ENCODE measurements at places on chromosomes 3 and 15.

DNA sequence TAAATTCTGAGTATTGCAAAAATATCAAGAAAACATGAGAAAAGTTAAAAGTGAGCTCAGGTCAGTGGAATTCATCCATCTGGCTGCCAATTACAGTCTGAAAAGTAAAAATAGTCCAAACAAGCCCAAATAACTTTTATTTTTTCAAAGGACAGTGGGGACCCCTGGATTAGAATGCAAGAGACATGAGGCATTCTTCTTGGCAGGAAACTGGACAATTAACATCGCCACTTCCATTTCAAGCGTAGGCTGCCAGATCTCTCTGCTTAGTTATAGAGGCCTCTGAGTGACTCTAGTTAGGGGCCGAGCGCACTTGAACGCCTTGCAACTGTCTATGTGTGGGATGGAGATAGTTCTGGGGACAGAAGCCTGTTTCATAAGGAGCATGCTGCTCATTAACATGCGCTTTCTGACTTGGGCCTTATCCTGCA is 189.1 kb downstream of the GHSR start:
- DNase-seq, result no peak

GRCh38 chr3:149701977-149702350 is 44.1 kb upstream of the WWTR1 start:
- DNase-seq, result no peak

GRCh38 chr15:60553163-60553562 is 74.2 kb upstream of the ICE2 start:
- DNase-seq, result no peak

DNA sequence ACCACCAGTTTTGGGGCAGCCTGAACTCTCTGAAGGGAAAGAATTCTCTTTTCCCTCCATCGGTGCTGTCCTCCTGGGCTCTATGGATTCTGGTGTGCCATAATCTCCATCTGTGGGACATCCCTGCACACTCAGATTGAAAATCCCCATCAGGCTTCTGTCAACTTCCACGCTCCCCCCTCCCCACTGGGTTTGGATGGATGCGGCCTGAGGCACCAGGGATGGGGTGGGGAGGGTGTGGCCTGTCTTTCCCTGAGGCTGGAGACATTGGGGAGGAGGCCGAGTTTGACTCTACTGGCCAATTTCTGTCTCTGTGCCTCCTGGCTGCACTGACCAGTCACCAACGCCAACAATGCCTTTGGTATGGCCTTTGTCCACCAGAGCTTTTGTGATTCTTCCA is 16.3 kb upstream of the FBLN2 start:
- DNase-seq, result peak; percentile 69

DNA sequence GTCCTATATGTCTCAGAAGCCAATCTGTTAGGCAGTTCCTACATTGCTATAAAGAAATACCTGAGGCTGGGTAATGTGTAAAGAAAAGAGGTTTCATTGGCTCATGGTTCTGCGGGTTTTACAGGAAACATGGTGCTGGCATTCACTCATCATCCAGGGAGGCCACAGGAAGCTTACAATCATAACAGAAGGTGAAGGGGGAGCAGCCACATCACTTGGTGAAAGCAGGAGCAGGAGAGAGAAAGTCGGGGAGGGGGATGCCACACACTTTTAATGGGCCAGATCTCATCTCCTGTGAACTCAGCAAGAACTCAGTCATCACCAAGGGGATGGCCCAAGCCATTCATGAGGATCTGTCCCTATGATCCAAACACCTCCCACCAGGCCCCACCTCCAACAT is 9.1 kb downstream of the SLC49A4 start:
- no peak for DNase-seq

- no peak for DNase-seq
Observed at GRCh38 chr3:168984872-168985271, 678.6 kb downstream of the MECOM start.

DNA sequence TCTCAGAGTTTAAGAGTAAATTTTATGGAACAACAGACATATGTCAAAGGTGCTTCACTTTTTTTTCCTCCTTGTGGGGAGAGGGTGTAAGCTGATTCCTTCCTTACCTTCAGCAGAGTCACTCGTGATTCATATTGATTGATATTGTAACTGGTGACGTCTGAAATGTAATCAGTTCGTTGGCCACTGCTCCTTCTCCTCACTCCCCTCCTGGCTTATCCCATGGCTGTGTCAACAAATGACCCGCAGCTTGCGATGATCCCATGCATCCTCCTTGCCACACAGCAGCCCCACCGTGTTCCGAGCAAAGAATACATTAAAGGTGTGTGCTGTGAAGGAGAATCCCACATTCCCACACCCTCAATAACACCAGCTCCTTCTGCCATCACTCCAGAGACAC is 7.3 kb downstream of the MGLL start:
- no peak for DNase-seq

- DNase-seq, result no peak
Observed at GRCh38 chr15:63056829-63057228, 14.3 kb downstream of the TPM1 start.

DNA sequence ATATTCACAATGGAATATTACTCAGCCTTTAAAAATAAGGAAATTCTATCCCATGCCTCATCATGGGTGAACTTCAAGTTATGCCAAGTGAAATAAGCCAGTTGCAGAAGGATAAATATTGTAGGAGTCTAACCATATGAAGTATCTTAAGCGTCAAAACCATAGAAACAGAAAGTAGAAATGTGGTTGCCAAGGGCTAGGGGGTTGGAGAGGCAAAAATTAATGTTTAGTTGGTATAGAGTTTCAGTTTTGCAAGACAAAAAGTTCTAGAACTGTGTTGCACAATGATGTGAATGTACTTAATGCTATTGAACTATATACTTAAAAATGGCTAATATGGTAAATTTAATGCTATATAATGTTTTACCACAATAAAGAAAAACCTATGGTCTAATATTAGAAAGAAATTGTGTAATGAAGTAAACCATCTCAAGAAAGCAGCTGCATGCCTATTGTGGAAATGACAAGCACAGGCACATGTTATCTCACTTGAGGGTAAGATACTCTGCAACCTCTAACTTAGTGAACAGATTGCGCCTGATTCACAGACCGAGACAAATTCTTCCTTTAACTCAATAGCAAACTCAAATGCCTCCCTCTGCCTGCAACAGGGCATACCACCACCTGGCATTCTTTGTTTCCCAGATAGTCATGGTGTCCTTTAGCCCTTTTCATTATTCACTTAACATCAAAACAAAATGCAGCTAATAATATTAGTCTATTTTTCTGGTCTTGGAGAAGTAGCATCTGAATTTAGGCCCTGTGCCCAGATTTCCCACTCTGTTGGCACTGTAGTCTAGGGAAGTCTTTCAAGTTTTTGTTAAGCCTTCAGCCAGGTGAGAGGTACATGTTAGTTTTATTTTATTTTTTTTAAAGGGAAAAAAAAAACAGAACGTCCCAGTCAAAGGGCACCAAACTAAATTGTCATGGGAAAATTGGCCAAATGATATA is 80.2 kb upstream of the ACP3 start:
- no peak for DNase-seq

DNA sequence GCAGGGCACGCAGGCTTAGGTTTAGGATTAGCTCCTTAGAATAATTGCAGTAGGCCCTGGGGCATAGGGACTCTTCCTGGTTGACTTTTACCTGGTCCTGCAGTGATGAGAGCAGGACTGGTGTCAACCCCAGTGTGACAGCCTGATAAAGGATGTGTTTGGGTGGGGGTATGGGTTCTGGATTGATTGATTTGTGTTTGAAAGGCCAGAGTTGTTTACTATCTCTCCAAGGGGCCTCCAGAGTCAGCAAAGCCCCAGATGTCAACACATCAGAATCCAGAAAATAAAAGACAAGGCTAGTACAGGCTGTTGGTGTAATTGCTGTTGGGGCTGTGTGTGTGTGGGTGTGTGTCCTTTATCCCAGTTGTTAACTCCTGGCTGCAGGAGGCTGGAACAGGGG is 122.3 kb downstream of the CHRNA7 start:
- no peak for DNase-seq

GRCh38 chr15:72961346-72961745 is 90.9 kb upstream of the NEO1 start:
- DNase-seq, result no peak

DNA sequence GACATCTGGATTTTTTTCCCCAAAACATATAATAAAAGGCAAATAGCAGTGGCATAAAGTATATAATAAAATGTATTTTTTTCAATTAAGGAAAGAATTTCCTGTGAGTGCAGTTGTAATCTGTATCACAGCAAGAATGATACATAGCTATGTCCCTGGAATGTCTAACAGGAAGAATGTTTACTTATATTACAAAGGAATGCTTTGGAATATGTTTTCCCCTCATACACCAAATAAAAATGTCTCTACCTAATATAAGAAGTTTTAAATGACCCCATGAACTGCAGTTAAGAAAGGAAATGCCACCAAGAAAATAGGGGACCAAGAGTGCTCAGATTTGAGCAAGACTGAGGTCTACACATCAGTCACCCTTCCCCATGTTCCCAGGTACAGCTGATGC is 38.0 kb upstream of the ATP11B start:
- no peak for DNase-seq

- no peak for DNase-seq
Observed at GRCh38 chr3:54014067-54014466, 108.3 kb upstream of the CACNA2D3 start.

- DNase-seq, result no peak
Observed at GRCh38 chr3:185657211-185657610, 71.1 kb downstream of the SENP2 start.

DNA sequence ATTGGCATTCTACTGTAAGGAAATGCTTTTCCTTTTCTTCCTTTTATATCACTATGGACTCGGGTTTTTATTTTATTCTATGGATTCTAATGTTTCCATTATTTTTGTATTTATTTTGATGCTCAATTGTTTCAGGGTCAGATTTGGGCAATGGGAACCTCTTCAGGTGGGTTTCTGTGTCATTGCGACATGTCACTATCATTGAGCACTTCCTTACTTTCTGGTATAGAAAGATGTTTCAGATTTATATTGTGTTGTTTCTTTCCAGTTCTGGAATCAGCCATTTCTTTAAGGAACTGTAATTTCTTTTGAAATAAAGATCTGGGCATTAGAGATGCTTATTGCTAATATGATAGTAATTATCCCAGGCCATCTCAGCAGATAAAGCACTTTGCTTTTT is 21.8 kb downstream of the GALK2 start:
- no peak for DNase-seq

DNA sequence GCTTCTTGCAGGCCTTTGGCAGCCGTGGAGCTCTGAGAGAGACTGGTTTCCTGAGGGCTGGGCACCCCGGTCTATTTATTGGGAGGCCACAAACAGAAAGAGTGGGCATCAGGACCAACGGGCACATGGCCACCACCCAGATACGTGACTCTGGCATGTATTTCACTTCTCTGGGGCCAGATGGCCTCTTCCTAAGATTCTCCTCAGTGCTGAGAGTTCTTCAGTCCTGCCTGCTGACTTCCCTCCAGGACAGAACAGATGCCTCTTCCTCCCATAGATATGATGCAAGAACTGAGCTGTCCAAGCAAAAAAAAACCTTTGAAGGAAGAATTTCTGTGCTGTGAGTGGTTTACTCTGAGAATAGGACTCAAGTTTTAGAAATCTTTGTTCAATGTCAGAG is 107.7 kb downstream of the IGF2BP2 start:
- DNase-seq, result no peak

- no peak for DNase-seq
Observed at GRCh38 chr15:93048426-93048721, 40.6 kb downstream of the RGMA start.

- no peak for DNase-seq
Observed at GRCh38 chr3:10157031-10157430, 7.7 kb upstream of the IRAK2 start.

GRCh38 chr15:52417957-52418356 is 110.7 kb downstream of the MYO5A start:
- no peak for DNase-seq

DNA sequence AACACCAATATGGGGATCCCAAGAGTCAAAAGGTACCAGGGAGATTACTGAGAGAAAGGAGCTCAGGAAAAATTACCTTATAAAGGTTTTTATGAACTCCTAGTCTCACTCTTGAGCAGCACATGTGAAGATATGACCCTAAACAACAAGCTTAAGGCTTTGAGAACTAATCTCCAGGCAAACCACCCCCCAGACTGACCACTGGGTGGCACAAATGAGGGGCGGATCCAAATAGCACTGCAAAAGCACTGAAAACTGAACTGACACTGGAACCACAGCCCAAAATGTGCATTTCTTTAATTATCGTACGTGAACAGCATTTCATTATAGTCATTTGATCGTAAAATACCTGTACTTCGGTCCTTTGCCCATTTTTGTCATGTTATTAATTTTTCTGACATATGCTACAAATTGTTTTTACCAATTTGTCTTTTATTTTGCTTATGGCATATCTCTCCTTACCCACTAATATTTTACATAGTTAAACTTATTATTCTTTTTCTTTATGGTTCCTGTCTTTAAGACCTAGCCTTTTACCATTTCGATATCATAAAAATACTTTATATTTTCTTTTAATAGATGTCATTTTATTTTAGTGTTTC is 31.5 kb upstream of the TFDP2 start:
- peak; percentile 42 for DNase-seq

- DNase-seq, result no peak
Observed at GRCh38 chr15:35753486-35753885, 207.5 kb upstream of the DPH6 start.

GRCh38 chr15:73754461-73754860 is 1.3 kb upstream of the INSYN1 start:
- DNase-seq, result no peak

DNA sequence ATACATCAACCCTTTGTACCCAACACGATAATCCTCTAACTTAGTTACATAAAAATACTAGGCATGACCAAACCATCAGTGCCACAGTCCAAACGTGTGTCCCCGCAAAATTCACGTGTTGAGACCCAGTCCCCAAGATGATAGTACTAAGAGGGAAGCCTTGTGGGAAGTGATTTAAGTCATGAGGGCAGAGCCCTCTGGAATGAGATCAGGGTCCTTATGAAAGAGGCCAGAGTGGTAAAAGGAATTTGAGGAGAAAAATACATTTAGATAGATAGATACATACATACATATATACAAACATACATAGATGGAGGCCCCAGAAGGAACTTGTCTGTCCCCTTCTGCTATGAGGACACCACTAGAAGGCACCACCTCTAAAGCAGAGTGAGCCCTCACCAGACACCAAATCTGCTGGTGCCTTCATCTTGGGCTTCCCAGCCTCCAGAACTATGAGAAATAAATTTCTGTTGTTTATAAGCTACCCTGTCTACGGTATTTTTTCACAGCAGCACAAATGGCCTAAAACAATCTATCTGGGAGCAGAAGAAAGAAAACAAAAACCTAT is 8.0 kb downstream of the TBC1D2B start:
- DNase-seq, result no peak

- DNase-seq, result no peak
Observed at GRCh38 chr15:61720197-61720704, 340.0 kb downstream of the VPS13C start.

DNA sequence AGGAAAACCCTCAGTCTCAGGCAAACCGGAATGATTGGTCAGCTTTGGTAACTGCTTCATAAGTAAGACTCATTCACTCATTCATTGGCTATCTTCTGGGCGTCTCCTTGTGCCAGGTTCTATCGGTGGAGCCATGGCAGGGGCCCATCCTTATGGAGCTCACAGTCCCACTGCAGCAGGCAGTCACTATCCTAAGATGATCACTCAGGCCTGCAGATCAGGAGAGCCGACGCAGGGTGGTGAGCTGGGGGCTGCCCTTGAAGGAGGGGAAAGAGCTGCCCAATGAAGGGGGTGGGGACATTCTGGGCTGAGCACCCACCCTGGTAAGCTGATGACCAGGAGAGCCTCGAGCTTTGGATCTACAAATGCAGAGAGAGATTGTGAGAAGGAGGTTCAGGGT is 20.5 kb upstream of the FGD5 start:
- DNase-seq, result no peak

Measured in tibial artery (tissue), 4 donors.